ENCODE measurements at places on chromosomes 2 and 18. TPM values are rescaled to one million over a fixed set of nuclear protein-coding genes. Genes with fewer than 3 reads are reported as not detected.

GALR1 gene
- total RNA-seq, result not detected

REG1A gene
- not detected for total RNA-seq

ZNF804A gene
- total RNA-seq, result not detected

TUBA3D gene
- not detected for total RNA-seq

HOXD13 gene
- total RNA-seq, result not detected

GRCh38 chr2:45103351-45104345 is 94.4 kb upstream of the SIX2 start:
- DNase-seq, result no peak

DNA sequence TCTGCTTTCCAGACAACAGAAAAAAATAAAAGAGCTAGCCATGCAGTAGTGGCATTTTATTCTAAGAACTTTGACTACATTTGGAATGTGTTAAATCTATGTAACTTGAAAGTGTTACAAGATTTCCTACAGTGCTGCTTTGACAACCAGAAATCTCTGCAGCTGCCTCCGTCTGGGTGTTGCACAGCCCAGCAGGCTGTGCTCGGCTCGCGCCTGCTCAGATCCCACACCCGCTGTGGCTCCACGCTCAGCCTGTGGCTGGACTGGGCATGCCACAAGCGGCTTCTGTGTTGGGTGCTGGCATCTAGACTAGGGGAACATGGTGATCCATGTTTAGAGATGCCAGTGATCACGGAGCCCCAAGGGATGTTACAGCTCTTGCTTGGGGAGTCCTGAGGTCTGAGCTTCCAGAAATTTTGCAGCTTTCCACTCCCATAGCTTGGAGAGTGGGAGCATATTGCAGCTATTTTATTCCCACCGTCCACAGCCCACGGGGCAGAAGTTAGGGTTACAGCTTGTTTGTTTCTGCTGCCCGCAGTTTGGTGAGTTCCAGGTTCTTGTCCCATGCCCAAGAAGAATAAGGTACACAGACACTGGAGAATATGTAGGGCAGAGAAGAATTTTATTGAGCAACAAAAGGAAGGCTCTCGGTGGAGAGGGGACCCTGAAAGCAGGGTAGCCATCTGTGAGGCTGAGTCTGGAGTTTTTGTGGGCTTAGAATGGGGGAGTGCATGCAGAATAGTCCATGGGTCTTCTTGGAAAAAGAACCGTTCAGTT is 44.1 kb downstream of the FAM171B start:
- no peak for DNase-seq

- no peak for DNase-seq
Observed at GRCh38 chr2:169928463-169928864, 101.2 kb downstream of the UBR3 start.

- DNase-seq, result no peak
Observed at GRCh38 chr2:233375490-233376314, 21.4 kb downstream of the DGKD start.

GRCh38 chr2:56801214-56801613 is 617.4 kb downstream of the CCDC85A start:
- no peak for DNase-seq

- DNase-seq, result no peak
Observed at GRCh38 chr18:74935434-74935833, 273.5 kb downstream of the PTGR3 start.

DNA sequence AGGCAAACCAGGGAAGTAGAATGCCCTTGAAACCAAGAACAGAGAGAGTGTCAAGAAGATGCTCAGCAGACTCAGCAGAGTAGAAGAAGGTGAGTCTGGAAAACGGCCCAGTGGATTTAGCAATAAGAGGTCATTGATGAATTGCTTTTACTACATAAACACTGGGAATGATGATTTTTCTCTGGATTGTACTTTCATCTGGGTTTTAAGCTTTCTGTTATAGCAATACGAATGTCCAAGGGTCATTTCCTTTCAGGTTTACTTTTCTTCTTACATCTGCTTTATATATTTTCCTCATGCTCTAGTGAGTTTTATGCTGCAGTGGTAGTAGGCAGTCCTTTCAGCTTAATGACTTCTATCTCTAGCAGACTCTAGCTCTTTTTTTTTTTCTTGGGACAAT is 16.9 kb downstream of the EML6 start:
- no peak for DNase-seq

DNA sequence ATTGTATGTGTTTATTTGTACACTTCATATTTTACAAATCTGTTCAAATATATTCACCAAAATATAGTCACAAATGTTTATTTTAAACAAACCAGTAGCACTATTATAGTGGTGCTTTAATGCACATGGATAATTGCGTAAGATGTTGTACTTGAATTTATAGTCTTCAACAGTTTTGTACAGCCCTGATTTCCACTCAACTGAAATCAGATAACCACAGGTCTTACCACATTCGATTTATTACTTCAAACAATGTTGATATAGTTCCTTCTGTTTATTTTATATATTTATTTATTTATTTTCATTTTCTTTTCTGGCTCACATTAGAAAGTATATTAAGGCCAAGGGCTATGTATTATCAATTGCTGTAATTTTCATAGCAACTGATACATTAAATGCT is 99.4 kb upstream of the ZNF804A start:
- no peak for DNase-seq

DNA sequence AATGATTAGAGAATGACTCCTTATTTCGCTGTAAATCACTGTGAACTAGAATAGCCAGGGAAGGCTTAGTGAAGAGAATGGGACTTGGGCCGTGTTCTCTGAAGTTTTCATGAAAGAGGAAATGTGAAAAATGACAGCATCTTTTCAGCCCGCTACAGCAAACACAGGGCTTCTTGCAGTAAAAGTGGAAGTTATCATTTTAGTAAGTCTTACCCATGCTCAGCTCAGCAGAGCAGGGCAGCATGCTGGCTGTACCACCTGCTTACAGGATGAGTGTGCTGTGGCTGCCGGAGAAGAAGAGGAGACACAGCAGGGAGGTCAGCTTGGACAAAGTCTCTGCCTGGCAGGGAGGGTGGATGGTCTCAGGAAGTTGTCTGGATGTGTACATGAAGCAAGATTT is 300.7 kb upstream of the DLGAP1 start:
- DNase-seq, result no peak

DNA sequence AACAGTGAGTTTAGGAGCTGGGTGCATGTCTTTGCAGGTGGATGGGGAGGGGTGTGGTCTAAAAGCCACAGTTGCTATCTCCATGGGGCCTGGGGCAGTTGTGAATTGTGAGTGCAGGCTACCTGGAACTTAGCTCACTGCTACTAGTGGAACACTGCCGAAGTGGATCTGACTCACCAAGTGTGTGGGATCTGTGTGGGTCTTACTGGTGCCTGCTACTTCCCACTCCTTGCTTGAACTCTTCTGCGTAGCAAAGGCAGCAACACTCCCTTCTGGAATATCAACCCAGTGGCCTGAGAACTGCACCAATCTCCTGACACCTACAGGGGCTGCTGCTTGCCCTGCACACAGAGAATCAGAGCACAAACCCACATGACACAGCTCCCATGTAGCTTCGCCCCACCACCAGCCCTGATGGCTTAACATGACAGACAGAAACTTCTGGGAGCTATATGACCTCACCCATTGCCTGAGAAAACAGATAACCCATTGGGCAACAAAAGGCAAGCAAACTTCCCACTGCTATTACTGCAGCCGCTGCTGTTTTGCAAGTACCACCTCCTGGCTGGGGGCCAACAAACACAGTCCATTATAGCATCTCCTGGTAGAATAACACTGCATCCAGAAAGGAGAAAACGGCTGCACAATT is 455.1 kb upstream of the DDX18 start:
- DNase-seq, result no peak

DNA sequence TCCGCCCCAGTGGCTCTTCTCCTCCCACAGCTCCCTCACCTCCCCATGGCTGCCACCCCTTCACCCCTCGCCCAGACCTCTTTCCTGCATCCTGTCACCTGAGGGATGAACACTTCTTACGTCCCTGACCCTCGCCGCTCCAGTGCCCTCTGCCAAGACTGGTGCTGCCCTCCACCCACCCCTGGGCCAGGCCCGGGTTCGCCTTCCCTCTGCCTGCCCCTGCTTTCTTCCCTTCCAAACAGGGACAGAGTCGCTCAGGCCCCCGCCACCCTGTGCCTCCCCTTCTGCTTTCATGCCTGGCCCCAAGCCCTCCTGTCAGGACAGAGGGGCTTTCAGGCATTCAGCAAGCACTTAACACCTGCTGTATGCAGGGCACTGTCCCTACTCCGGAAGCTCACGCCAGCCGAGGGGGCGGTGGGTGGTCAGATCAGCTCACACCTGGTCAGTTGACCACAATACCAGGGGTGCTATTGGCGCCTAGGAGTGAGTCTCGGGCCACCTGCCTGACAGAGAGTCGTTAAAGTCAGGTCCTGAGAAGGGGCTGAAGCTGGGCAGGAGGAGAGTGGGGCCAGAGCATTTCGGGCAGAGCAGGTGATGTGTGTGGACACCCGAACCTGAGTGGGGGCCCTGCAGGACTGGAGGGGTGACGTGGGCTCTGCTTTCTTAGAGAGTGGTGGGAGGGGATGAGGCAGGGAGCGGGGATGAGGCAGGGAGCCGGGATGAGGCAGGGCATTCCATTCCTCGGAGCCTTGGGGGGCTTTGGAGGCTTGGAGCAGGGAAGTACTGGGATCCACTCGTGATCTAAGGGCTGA is 26.0 kb upstream of the HPCAL1 start:
- no peak for DNase-seq

GRCh38 chr2:56476509-56477071 is 292.8 kb downstream of the CCDC85A start:
- no peak for DNase-seq

GRCh38 chr2:177675350-177675821 is 282.8 kb downstream of the AGPS start:
- DNase-seq, result no peak

DNA sequence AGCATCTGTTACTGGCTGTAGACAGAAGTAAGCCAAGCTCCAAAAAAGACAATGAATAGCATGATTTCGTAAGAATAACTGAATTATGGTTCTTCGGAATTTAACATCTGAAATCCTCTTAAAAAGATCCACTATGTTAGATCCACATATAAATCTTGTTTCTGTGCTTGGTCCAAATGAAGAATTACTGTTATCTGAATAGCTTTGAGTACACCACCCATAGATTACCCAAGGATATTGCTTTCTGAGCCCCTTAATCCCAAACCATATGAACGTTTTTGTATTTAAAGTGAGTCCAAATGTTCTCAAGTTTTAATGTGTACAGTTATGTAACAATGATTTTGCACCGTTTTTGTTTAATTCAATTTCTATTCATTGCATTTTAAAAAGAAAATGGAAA is 124.9 kb downstream of the DSC3 start:
- no peak for DNase-seq

DNA sequence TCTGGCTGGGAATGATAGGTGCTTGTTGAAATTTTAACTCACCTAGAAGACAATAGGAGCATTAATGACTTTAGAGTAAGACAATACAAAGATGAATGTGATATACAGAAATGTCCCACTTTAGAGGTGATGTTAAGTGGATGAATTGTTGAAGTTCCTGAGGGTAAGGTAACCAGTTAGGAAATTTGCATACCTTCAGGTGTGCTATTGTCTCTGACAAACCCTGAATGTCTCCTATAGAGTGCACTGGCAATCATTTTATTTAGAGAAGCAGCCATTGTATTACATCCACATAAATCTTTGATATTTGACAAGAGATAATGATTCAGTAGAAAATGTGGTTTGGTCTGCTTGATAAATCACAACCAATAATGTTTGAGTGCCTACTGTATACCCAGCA is 228.5 kb downstream of the RNF144A start:
- DNase-seq, result no peak

DNA sequence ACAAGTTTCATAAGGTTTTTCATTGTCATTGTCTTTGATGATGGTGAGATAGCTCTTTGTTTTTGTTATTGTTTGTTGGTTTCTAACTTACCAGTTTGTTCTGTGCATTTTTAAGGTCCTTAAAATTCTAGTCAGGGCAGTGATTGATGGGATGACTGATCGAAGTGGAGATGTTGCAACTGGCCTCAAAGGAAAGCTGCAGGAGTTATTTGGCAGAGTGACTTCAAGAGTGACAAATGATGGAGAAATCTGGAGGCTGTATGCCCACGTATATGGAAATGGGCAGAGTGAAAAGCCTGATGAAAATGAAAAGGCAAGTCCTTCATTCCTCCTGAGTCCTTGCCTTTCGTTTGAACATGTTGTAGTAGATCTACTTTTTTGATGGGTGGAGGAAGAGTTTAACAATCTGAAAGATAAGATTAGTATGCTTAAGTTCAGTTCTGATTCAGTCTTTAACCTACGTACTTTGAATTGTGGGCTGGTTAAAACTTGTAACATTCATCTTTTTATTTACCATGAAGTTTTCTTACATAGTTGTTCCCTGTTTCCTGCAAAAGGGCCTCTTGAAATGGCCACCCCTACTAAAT is 135.8 kb upstream of the LTBP1 start:
- DNase-seq, result no peak

GRCh38 chr2:191302459-191303139 is 57.4 kb downstream of the MYO1B start:
- DNase-seq, result no peak

DNA sequence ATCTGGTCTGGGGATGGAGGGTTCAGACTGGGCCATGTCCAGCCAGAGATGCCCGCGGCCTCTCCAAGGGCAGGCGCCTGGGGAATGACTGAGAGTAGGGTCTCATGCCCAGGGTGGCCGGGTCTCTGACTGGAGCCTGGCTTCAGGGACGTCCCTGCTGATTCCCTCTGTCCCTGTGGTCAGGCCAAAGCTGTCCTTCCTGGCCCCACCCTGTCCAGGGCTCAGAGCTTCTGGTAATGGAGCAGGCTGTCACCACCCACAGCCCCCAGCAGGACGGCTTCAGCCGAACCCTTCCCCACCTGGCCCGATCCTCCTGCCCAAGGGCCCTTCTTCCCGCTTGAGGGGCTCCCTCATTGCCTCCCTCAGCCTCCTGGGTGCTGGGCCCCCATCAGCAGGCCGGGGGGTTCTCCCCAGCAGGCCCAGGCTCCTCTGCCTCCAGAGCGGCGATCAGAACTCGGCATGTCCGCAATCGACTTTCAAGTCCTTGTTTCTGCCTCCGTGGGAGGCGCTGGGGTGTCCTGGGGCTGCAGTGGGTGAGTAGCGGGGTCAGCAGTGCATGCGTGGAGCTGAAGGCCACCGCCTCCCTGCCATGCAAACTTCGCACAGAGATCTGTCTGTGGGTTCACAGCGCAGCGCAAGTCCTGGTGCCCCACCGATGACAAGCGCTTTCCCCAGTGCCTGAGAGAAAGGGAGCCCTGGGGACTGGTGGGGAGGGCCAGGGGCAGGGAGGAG is 18.3 kb downstream of the RAMP1 start:
- DNase-seq, result no peak

Data from natural killer cell treated with Interleukin-12 subunit alpha and Interleukin-12 subunit beta and Interleukin-15 and Interleukin-18, amount 100 ng/mL, for 72 hours (primary cell).